ENCODE measurements at places on chromosomes 13 and 19.

GRCh38 chr19:6424939-6425731, 524 bp upstream of the KHSRP start:
- peak; percentile 100 for DNase-seq

DNA sequence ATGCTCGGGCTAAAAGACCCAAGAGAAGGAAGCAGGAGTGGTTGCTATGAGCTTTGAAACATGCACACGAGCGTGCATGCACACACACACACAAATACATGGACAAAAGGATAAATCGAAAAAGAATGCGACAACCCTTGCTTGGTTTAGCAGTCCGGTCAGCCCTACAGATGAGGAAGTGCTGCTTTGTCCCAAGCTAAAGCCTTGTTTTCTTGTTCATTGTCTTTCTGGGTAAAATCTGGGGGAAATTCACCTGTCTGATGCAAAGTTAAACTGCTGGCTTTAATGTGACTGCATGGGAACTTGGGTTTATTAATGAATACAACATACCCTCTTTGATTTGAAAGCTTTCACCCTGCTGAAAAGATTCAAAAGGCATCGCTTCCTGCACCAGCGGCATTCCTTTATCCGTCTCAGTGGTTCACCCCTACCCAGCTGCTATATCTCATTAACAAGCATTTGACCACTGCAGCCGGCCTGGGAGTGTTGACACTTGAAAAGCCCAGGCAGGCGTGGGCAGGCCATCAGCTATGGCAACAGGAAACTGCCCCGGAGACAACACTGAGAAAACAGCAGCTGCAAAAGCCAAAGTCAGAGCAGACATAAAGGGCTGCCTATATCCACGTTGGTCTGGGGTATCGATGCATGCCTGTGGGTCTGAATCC, 301.7 kb downstream of the NDFIP2 start:
- DNase-seq: no peak

GRCh38 chr19:533364-534058, 2.0 kb downstream of the CDC34 start:
- no peak for DNase-seq

DNA sequence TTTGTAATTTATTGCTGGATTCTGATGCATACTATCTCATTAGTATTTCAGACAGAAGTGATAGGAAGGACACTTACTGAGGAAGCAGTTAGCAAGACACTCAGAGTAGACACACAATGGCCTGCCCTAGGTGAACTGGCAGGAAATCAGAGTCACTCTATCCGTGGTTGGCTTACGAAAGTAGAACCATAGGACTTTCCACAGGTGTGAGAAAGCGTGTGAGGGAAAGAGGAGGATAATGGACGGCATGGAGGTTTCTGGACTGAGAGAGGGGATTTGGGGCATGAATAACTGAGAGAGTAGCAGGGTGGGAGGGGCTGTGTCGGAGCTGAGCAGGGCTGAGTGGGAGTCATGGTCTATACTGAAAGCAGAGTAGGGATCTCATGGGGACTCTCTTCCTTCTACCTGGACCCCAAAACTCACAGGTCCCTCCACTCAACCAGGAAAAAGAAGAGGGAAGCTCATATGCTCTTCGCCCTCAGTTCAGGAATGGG, 18.7 kb upstream of the EID2 start:
- no peak for DNase-seq

- no peak for DNase-seq
Observed at GRCh38 chr19:2722541-2723344, 1.6 kb upstream of the DIRAS1 start.

DNA sequence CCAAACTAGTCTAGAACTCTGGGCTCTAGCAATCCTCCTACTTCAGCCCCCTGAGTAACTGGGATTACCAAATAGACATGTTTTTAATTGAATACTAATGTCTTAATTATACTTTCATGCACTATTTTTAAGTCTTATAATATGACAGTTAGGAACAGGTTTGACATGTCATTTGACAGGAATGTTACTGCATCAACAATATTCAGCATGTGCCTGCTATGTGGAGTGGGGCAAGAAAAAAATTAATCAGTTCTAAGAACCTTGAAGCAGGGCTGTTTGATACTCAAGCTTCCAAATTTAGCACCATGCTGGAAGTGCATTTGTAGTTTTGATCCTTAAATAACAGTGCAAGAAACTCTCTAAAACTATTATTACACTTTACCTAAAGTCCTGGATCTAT, 265.3 kb downstream of the MZT1 start:
- no peak for DNase-seq

- no peak for DNase-seq
Observed at GRCh38 chr19:57389194-57389729, 392 bp upstream of the ZNF548 start.
